Renal cortex interstitium (tissue), 15 donors: ENCODE measurements at places on chromosomes 2 and 18.

- no peak for DNase-seq
Measured at GRCh38 chr2:929925-930324, 20.7 kb upstream of the SNTG2 start.

DNA sequence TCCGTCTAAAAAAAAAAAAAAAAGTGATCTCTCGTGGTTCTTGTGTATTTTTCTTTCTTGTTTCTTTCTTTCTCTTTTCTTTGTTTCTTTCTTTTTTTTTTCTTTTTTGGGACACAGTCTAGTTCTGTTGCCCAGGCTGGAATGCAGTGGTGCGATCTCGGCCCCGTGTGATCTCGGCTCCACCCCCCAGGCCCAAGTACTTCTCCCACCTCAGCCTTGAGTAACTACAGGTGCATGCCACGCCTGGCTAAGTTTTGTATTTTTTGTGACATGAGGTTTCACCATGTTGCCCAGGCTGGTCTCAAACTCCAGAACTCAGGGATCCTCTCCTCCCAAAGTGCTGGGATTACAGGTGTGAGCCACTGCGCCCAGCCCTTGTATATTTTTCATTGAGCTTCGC, 91.4 kb downstream of the TMEM237 start:
- DNase-seq, result no peak

DNA sequence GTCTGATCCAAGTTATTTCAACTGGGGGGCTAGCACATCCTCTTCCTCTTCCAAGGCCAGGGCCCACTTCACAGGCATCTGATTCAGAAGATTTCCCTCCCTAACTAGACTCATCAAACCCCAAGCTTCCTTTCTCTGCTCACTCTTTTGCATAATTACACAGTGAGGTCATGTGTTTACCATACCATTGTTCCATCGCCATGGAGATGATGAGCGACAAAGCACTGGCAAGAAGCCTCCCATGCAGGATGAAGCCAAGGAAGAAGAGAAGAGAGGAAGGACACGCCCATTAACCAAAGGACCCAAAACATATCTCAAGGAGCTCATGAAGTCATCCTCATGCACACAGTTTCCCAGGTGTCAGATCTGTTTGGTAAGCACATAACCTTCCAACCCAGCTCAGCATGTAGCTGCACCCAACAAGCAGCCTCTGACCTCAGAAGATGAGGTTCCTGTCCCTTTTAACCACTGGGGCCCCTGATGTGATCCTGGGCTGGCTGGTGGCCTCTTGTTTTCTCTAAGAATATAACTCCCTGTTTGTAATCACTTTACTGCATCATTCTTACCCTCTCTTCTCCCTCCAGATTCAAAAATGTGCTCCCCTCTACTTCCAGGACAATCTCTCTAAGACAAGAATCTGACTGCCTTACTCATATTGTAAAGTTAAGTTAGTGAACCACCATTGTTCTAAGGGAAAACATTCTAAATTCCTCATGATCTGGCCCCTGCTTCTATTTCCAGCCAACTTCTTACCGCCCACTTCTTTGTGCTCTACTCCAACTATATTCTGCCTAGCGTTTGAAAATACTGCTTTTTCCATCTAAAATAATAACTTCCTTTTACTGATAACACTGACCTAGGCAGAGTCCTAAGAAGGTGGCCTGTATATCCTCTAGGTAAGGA, 190.1 kb downstream of the TTC32 start:
- DNase-seq, result no peak

DNA sequence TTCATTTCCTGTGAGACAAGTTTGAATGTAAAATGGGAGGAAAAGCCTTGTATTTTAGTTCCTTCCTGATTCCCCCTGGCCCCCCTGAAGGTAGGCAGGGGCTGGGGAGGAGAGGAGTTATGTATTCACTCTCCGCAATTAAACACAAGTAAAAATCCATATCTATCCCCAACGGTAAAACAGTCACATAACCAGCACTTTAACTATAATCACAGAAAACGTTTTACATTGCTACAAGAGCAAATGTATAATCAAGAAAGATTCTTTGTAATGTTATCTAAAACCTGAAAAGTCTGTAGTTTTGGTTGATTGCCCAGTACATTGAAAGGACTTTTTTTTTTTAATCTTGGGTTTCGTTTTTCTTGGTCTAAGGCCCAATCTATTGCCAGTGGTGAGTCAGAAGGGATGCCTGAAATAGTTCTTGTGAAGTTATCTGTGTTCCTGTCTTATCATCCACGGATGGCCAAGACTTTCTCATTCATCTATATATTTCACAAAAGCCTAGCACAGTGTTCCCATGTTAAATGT, 34.5 kb upstream of the CCNYL1 start:
- DNase-seq, result no peak

- DNase-seq, result no peak
Measured at GRCh38 chr18:34661464-34662087, 48.5 kb upstream of the DTNA start.

DNA sequence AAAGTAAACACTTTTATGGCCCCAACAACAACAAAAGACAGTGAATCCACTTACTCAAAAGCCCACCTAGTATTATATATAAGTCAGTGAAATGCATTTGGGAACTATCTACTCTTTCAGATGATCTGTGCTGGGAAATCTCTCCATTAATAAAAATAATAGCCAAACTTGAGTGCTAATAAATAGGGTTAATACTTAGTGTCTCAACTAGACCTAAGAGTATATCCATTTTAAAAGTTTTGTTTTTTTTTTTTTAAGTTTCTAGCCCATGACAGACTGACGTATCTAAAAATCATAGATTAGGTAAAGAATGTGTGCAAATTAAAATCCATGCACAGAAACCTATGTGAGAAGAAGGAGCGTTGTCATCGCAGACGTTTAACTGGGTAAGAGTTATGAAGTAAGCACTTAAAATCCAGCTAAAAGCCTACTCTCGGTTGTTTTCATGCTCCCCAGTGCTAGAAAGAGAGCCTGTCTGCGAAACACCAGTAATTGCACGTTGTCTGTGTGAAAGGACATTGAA, 83.4 kb upstream of the PELI1 start:
- DNase-seq, result no peak

DNA sequence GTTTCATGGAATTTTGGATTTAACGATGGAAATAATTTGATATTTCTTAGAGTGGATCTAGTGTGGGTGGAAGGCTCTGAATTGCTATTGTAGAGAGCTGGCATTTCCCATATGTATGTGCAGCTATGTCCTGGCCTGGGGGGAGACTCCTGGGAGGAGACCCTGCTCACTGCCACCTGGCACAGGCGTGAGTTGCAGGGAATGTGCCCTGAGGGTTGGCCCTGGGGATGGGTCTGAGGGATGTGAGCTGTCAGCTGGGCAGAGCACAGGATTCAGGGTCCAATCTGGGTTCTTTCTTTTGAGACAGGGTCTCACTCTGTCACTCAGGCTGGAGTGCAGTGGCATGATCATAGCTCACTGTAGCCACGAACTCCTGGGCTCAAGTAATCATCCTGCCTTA, 120.2 kb downstream of the CLIP4 start:
- DNase-seq, result no peak

DNA sequence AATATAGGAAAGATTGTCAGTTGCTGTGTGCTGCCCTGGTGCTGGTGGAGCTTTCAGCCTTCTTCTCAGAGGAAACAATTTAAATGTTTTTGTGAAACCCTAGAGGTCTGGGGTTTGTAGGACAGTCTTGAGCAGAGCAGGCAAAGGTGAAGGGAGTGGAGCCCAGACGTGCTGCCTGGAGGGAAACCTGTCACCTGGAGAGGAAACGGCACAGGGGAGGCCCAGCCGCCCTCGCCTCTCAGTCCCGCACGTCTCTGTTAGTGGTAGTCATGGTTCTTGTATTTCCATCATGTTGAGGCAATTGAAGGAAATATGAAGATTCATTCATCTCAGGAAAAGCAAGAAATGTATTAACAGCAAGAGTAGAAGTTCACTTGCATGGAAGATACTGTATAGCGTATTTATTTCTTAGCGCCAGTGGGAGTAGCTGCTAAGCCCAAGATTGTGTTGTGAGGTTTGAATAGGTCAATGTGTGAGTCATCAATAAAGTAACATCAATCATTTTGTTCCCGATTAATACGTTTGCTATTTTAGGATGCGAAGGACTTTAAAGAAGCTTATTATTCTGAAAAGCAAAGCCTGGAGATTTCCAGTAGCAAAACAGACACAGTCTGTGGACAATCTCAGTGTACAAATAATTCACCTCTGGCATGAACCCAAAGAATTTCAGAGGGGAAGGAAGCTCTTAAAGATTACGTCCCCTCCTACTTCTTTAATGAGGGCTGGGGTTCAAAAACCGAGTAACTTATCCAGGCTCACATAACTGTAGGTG, 70.4 kb downstream of the LRRFIP1 start:
- DNase-seq, result no peak

DNA sequence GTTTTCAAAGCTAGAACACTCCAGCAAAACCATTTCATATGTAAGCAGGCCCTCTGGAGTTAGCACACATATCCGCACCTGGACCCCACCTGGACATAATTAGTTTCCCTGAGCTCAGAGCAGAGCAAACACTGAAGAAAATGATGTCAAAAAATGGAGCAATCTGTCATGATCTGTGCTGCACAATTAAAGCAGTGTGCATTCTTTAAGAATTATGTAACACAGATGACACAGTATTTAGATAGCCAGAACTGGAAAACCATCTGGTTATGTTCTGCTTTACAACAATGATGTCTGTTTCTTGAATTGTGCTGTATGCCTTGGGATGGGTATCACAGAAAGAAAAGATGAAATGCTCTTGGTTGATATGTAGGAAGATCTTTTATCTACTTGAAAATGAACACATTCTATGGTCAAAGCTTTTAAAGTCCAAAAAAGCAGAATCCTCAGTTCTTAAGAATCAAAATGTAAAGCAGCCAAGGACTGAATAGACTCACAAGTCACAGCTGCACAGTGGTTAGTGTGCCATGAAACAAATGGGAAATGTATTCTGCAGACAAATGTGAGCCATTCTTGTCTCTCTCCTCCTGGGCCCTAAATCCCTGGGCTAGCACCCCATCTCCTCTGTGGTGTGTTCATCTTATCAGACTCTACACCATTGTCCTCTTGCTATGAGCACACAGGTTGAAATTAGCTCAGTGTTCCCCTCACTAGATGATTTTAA, 36.8 kb downstream of the HRH4 start:
- no peak for DNase-seq

- no peak for DNase-seq
Measured at GRCh38 chr2:121287146-121287798, 2.3 kb upstream of the TFCP2L1 start.

GRCh38 chr2:31107591-31108300, 30.5 kb downstream of the GALNT14 start:
- no peak for DNase-seq

DNA sequence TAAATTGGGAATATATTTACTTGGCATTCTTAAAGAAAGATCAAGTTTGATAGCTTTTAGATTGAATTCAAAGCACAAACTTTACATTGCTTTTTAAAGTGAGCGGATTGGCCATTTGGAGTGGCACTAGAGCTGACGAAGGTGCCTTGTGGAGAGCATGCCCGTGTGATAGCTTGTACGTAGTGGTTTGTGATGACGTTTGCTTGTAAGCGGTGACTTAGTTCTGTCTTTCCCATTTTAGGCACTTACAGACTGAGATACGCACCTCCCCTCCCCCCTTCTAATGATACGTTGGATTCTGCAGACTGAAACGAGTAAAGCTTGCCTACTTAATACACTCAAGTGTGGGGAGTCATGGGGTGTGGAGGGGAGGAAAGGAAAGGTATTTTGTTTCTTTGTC, 53.4 kb downstream of the ZCCHC2 start:
- DNase-seq, result no peak

- DNase-seq, result no peak
Measured at GRCh38 chr18:56568986-56569385, 69.4 kb downstream of the TXNL1 start.

DNA sequence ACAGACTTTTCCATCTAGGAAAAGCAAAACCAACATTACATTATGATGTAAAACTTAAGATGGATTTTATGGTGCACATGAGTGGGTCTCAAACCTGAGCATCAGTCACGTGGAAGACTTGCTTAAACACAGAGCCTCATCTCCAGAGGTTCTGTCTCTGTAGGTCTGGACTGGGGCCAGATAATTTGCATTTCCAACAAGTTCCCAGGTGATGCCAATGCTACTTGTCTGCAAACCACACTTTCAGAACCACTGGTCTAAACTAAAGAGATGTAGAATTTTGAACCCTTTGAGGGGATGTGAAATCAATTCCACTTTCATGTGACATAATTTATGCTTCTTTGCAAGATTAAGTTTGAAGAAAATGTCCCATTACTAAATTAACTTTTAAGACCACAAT, 522.8 kb downstream of the MBD2 start:
- no peak for DNase-seq

- DNase-seq, result no peak
Measured at GRCh38 chr2:125386074-125386473, 1269.9 kb upstream of the GYPC start.

DNA sequence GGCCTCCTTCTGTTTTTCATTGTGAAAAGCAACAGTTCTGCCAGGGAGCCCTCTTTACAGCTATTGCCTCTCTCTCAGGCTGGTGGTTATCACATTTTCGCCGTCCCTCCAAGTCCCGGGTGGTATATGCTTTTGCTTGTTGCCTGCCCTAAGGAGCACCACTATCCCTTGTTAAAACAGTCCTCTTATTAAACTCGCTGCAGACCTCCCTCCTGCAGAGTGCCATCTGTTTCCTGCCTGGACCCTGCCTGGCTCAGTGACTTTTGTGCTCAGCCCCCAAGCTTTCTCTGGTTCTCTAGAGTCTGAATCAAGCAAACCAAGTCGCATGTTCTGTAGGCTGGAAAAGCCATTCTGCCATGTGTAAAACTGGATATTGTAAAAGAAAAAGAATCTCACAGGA, 72.1 kb upstream of the FHL2 start:
- no peak for DNase-seq

GRCh38 chr2:119179991-119180390, 21.4 kb upstream of the C1QL2 start:
- DNase-seq, result no peak

DNA sequence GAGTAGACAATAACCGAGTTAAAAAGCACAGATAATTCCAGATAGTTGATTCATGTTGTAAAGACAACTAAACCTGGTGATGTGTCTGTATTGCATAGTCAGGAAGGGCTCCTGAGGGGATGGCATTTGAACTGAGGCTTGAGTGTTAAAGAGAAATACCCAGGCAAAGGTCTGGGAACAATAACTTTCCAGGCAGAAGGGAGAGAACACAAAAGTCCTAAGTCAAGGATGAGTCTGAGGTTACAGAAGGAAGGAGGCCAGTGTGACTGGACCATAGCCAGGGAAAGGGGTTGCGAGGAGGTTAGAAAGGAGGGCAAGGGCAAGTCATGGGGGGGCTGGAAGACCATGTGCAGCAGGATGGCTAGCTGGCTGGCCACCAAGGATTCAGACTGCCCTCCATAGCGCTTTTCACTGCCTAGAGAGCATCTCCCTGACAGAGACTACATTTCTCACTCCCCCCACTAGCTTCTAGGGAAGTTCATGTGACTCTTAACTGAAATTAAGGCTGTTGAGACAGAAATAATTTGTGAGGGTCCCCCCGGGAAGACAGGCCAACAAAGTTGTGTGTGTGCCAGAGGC, 135.5 kb upstream of the CREB1 start:
- no peak for DNase-seq
